ENCODE measurements at places on chromosomes 7 and 10.

DNA sequence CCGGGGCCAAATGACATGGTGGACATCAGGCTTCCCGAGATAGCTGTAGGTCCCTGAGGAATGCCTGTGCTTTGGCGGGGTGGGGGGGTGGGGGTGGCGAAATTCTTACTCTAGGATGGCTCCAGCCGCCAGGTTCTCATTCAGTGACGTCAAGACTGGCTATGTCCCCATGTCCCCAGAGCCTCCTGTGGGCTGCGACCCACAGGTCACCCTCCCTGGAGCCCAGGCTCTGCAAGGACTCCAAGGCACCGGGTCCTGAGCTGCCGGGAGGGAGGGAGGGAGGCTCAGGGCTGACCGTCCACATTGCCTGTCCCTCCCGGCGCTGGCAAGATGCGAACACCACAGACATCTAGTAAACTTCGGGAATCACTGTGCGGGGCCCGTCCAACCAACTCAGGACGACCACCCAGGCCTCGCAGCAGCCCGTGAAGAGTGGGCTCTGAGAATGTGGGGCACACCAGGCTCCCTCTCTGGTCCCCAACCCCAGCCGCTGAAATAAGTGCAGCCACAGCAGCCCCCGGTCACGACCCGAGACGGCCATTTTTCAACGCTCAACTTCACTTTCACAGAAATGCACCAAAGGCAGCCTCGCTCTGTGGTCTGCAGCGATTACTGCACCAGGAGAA lies 12.6 kb downstream of the GPR146 start:
- no peak for DNase-seq

- DNase-seq = no peak
Measured at GRCh38 chr7:112236597-112236996, 30.1 kb downstream of the ZNF277 start.

- DNase-seq = no peak
Measured at GRCh38 chr10:105783936-105784483, 1142.9 kb downstream of the SORCS3 start.

DNA sequence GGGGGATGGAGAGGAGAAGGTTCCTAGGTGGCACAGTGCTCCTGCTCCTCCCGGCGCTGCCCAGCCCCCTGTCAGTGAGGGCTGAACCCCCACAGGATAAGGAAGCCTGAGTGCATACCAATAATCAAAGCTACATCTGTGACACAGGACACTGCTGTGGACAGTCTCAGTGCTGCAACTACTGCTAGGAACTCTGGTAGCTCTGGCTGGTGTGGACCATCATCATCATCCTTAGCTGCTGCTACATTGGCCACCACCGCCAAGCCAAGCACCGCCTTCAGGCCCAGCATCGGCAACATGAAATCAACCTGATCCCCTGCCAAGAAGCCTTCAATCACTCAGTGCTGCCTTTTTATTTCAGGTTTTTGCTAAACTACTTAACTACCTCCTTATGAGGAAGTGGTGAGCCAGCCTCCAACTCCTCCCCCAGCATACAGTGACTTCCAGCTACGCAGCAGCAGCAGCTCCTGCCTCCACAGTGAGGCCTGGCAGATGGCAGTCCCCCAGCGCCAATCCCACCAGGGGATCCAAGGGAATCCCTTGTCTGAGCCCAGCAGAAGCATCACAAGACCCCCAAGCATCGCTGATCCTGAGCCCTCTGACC lies 32.1 kb upstream of the SLC26A4 start:
- no peak for DNase-seq

- DNase-seq = no peak
Measured at GRCh38 chr10:48343106-48343505, 36.6 kb downstream of the MAPK8 start.

DNA sequence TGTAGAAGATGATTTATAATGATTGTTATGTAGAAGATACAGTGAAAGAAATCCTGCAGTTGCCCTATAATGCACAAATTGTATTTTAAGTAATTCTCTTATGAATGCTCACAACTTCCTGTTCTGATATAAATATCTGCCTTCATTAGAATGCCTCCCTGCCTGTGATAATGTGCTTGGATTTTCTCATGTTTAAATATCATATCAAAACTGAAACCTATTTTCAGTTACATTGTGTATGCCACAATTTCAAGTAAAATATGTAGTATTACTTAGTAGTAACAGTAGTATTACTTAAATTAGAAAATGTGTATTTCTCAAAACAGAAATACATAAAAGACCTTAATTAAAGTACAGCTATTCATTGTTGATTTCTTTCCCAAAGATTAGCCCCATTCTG lies 41.1 kb upstream of the TFEC start:
- no peak for DNase-seq

DNA sequence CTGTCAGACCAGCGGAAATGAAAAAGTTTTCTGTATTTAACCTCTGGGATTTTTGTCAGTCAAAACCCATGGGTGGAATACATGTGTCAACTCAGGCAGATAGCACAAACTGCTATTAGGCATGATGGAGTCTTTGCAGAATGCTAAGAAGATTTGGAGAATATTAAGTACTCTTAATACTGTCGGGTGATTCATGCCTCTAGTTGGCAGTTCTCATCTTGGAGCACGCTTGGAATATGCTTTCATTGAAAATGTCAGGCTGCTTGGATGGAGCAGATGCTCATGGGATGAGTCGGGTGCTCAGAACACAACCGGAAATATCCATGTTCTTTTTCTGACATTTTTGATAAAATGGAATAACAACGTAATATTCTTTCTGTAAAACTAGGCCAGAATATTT lies 27.6 kb upstream of the PRKG1 start:
- no peak for DNase-seq

DNA sequence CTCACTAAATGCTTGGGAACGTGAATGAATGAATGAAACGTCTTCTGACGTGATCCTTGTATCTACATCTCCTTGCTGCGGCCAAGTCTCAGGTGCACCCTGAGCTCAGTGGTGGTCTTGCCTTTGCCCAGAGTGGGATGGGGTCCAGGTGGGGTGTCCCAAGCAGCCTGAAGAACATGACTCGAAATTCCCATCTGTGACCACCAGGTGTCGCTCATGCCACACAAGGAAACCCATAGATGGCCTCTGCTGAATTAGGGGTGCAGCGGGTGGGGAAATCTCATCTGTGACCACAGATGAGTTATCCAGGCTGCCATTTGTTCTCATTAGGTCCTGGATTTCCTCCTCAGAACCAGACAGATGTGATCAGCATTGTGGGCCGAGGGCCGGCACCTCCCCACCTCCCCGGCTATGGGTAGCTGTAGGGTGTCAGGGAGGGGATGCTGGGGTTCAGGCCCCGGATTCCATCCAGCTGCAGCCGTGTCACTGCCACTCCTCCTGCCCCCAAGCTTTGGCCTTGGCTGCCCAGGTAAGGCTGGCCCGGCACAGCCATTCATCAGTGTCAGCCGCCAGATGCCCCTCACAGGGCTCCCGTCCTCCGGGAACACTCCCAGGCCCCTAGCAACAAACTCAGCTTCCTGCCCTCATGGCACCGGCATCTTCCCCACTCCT lies 21.0 kb upstream of the GNA12 start:
- DNase-seq = peak; percentile 52

- DNase-seq = no peak
Measured at GRCh38 chr10:120609006-120609405, 152.0 kb downstream of the PLPP4 start.

DNA sequence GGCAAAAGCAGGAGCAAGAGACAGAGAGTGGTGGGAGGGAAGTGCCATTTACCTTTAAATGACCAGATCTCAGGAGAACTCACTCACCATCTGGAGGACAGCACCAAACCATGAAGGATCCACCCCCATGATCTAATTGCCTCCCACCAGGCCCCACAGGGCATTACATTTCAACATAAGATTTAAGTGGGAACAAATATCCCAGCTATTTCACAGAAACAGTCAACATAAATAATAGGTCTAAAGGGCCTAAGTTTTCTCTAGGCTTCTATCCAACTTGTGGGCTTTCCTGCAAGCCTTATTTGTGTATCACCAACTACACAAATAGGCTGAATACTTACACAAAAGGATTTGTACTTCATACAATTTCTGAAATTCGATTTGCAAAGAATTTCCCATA lies 196.8 kb upstream of the POT1 start:
- DNase-seq = no peak

- no peak for DNase-seq
Measured at GRCh38 chr10:106078895-106079576, 1085.5 kb downstream of the SORCS1 start.

DNA sequence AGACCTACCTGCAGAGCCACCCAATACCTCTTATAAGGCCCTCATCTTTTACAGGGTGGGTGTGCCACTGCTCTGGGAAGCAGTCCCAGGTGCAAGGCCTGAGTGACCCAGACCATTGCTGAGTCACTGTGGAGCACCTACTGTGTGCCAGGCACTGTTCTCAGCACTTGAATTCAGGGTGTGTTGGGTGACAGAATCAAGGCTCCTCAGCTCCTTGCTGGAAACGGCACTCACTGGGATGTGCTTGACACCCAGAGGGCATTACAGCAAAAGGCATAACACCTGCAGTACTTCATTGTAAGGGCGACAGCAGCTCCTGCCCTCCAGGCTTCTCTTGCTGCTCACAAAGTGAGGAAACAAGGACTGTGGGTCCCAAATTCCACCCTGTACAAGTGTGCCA lies 7.1 kb downstream of the CAMK2B start:
- no peak for DNase-seq

DNA sequence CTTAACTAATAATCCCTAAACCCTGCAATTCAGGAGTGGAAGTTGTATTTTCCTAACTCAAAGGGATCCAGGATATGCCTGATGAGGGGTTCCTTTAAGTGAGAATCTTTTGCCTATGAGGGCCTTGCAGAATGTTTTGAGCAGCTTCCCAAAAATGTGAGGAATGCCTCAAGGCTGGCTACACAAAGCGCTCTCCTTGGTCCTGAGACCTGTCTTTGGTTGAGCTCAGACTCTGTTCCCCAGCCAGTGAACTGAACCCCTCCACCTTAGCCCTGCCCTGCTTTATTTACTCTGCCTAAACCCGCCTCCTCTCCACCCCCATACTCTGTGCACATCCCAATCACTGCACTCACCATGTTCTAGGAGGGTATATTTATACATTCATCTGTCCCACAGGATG lies 108.6 kb downstream of the NRCAM start:
- no peak for DNase-seq

GRCh38 chr7:10266976-10267375 lies 706.7 kb upstream of the PHF14 start:
- DNase-seq = no peak

DNA sequence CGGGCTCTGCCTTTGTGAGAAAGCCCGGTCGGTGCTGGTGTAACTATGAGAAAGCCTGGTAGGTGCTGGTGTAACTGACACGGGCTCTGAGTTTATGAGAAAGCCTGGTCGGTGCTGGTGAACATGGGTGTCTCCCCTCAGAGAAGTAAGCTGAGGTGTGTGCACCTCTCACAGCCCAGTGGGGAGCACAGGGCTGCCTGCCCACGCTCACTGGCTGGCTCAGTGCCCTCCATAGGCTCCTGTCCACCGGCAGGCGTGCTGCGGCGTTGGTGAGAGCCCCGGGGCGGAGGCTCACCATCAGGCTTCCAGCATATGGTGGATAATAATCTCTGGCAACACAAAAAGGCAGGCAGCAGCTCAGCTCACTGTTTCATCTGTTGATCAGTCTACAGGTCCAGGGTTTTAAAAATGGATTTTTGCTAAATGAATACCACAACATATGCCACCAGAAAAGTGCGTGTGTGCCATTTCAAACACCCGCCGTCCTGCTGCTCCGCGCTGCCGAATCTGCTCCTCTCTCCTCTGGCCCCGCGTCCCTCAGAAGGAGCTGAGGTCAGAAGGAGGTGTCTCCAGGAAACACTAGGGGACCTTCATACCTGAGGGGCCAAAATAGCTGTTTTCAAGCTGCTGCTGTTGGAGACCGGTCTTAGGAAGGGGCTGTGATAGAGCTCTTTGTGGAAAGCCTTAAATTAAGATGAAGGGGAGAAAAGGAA lies 365.7 kb downstream of the DNAJB6 start:
- no peak for DNase-seq

GRCh38 chr7:26912933-26913536 lies 48.6 kb upstream of the SKAP2 start:
- DNase-seq = no peak

- DNase-seq = no peak
Measured at GRCh38 chr10:99945263-99945662, 64.5 kb downstream of the DNMBP start.

DNA sequence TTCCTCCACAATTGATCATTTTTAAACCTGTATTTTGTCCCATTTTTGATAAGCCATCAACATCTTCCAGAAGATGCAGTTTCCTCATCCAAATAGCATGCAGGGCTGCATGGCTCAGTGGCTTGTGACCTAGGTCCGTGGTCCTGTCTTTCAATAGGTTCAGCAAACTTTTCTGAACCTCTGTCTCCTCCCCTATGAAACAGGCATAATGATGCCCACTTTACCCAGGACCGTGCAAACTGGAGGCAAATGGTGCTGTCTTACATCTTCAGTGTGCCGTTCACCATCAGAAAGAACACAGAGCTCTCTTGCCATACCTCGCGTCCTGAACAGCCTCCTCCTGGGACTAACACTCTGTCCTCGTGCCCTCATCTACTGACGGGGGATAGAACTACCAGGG lies 22.3 kb upstream of the FIGNL1 start:
- DNase-seq = no peak

DNA sequence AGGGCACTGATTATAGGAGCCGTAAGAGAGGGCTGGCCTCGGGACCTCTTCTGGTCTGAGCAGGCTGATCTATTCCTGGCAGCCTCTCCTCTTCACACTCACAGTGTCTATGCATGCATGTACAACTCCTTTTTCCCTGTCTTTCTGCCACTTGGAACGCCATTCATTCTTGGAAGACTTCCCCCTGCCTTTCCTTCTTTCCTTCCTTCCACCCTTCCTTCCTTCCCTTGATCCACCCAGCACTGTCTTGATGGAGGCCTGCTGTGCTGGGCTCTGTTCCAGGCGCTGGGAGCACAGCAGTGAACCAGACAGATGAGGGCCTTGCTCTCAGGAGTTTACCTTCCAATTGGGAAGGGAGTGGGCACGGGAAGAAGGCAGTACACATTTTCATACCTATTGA lies 114.8 kb downstream of the SH3PXD2A start:
- no peak for DNase-seq

DNA sequence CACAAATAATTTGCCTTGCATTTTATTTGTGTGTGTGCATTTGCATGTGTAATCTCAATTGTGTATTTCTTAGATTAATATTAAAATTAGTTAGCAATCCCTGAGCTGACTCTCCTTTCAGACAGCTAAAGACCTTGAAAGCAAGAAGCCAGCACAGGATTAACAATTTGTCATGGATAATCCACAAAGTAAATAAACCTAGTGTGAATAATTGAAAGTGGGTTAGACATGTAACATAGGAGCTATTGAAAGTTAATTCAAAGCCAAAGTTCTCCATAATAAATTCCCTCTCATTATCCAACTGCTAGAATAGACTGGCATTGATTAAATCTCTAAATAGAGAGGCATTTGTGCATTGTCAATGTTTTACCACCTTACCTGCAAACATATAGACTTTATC lies 326.1 kb downstream of the PLXDC2 start:
- no peak for DNase-seq

GRCh38 chr7:154997840-154998370 lies 5.0 kb downstream of the PAXIP1 start:
- no peak for DNase-seq

DNA sequence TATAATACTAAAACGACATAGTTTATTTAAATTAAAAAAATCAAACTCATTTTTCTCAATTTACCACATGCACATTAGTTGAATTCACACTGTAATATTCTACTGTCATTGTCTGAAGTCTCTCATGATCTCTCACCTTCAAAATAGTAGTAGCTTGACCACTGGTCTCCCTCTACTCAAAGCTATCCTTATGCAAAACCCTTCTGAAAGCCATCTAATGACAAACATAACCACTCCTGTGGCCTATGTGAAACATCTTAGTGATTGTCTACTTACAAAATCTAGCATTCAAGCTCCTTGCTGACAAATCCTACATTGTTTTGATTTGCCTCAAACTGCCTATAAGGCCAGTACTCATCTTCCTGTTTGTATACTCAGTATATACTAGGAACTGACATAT lies 606.0 kb upstream of the GHITM start:
- no peak for DNase-seq

Data from stimulated activated CD8-positive, alpha-beta memory T cell treated with anti-CD3 and anti-CD28 coated beads, Interleukin-12 subunit alpha, Interleukin-12 subunit beta, amount 100 ng/mL, for 4 hours (primary cell).